Hepatocyte (in vitro differentiated cells): ENCODE measurements at places on chromosomes 12 and 14.
A peak's percentile ranks its signal among the peaks of the same experiment; 100 is the strongest.

GRCh38 chr12:91846466-91847055 is 299.1 kb downstream of the BTG1 start:
- DNase-seq, result no peak

- no peak for DNase-seq
Observed at GRCh38 chr12:51082561-51083125, 753 bp downstream of the CSRNP2 start.

GRCh38 chr12:8699714-8700113 is 1.9 kb downstream of the RIMKLB start:
- DNase-seq, result no peak

- no peak for DNase-seq
Observed at GRCh38 chr14:93930296-93930988, 3.3 kb downstream of the FAM181A start.

DNA sequence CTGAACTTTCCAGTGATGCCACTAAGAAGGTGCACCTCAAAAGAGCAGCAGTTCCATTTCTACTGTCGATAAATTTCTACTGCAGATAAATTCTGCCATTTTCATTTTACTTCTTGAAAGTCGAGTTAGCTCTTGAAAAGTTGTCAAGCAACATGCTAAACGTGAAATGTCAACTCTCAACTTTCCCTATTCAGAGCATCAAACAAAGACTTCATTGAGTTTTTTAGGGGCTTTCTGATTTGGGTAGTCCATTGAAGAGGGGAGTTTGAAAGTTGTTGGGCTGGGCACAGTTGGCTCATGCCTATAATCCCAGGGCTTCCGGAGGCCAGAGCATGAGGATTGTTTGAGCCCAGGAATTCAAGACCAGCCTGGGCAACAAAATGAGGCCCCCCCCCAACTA is 59.4 kb upstream of the SYNE2 start:
- no peak for DNase-seq

DNA sequence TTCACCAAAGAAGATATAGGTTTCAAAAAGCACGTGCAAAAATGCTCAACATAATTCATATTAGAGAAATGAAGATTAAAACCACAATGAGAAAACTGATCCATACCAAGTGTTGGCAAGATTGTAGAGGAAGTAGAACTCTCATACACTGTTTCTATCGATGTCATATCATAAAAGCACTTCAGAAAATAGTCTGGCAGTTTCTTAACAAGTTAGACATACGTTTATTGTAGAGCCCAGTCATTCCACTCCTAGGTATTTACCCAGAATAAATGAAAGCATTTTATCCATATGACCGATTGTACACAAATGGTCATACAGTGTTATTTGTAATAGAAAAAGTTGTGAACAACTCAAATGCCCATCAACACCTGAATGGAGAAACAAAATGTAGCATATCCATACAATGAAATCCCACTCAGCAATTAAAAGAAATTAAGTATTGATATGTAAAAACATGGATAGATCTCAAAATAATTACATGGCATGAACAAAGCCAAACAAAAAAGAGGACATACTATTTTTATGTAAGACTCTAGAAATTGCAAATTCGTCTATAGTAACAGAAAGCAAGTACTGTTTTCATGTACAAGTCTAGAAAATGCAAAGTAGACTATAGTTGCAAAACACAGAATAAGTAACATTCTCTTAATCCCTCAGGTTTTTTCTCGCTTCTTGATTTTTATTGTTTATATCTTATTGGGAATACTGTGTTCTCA is 41.0 kb downstream of the USP15 start:
- no peak for DNase-seq

- DNase-seq, result no peak
Observed at GRCh38 chr12:6708960-6709394, 8.4 kb upstream of the PIANP start.

DNA sequence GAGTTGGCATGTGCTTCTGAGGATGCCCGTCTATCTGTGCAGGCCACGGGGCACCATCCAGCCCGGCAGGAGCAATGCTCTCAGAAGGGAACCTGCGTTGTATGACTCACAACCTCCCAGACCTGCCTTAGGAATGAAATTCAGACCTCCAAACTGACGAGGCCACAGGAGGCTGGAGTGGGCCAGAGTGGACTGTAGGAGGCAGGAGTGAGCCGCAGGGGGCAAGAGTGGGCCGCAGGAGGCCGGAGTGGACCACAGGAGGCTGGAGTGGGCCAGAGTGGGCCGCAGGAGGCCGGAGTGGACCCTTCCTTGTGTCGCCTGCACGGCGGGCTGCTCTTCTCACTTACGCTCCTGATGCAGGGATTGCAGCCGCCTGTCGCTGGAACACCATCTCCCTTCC is 11.1 kb upstream of the FBRSL1 start:
- no peak for DNase-seq

- DNase-seq, result no peak
Observed at GRCh38 chr14:39241637-39242036, 7.9 kb downstream of the MIA2 start.

GRCh38 chr12:124428136-124428791 is 133.4 kb downstream of the RFLNA start:
- peak; percentile 80 for DNase-seq
